ENCODE measurements at places on chromosomes 6 and 20. TPM values are rescaled to one million over a fixed set of nuclear protein-coding genes. Genes with fewer than 3 reads are reported as not detected.

Gene RAB32
- polyA plus RNA-seq, result 28.0 TPM

Gene KHDC1L
- not detected for polyA plus RNA-seq

Gene LHFPL5
- not detected for polyA plus RNA-seq

Gene IL17F
- polyA plus RNA-seq, result not detected

Gene SLC22A2
- 0.05 TPM for polyA plus RNA-seq

Gene RNF144B
- 5.6 TPM for polyA plus RNA-seq

Gene SLC24A3
- polyA plus RNA-seq, result 20.5 TPM

Gene COL9A3
- polyA plus RNA-seq, result 9.8 TPM

Gene FILIP1
- polyA plus RNA-seq, result 25.5 TPM

Gene SLC17A9
- polyA plus RNA-seq, result 3.2 TPM

Gene ENPP3
- 0.43 TPM for polyA plus RNA-seq

Gene HCK
- polyA plus RNA-seq, result 12.2 TPM

Gene MLIP
- 0.98 TPM for polyA plus RNA-seq

Gene PRL
- polyA plus RNA-seq, result not detected

Gene SRMS
- polyA plus RNA-seq, result not detected

DNA sequence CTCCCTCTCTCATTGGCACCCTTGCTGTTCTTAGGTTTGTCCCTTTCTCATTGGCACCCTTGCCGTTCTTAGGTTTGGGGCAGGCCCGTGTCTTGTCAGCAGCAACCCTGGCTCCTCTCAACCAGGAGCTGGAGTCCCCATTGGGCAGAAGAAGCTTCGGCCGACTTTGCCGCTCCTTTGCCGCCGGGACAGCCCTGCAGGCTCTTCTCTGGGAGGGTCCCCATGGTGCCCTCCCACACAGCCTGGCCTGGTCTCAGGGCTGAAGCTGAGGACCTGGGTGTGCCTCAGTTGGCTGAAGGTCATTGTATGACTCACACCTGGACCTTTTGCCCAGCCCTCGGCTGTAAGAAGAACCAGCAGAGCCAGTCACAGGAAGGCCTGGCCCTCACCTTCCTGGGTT is 59.6 kb downstream of the PPP1R14C start:
- no peak for DNase-seq

GRCh38 chr6:33075568-33076405 is at the start of gene HLA-DPB1:
HLA-DPB1 (plus strand) TSS chr6:33075990; CDS start chr6:33076042, 52 bp downstream.
- DNase-seq, result no peak

- DNase-seq, result peak; percentile 74
Measured at GRCh38 chr6:24283043-24283985, 74.5 kb downstream of the DCDC2 start.

DNA sequence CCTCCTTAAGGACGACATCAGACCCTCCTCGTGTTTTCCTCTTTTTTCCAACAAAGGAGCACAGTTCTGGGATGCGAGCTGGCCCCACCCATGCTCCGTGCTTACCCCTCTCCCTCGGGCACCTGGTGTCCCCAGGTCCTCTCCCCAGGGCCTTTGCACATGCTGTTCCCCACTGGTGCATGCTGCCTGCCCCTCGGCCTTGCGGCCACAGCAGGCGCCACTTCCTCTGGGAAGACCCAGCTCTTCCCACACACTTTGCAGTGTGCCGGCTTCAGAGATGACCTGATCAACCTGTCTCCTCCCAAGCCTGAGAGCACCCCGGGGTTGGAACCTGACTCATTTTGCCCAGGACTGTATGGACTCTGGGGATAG is 39.8 kb downstream of the GNAS-AS1 start:
- no peak for DNase-seq

- DNase-seq, result no peak
Measured at GRCh38 chr20:54056762-54057639, 13.4 kb downstream of the BCAS1 start.

DNA sequence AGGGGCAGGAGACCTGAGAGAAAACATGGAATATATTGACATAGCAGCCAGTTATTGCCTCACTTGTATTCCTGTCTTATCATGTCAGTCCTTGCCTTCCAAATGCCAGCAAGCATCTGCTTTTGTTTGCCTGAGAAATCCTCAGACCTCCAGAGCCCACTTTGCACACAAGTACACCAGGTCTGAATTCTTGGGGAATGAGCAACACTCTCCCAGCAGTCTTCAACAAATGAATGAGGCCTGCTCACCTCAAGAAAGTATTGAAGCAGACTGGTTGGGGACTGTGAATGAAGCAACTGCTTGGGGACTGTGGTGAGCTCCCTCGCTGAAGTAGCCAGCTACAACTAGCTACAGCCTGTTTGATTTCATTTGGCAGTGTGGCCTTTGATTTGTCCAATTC is 172.8 kb upstream of the SPTLC3 start:
- DNase-seq, result no peak

DNA sequence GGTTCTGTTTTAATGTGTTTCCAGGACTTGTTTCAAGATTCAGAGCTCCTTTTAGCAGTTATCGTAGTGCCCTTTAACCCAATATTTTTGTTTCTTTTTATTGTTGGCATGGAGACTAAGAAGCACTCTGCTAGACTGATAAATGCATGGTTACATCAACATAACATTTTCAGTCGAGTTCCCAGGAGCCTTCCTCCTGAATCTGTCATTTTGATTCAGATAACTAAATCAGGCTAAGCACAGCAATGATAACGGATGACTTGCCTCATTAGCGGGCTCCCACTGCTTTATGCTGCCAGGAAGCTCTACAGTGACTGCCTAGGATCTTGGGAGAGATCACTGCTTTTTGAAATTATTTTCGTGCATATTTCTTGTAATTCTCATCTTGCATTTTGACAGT is 772.8 kb upstream of the GJE1 start:
- DNase-seq, result peak; percentile 28

GRCh38 chr6:41200296-41200900 is 551 bp downstream of the TREML2 start:
- no peak for DNase-seq

- DNase-seq, result no peak
Measured at GRCh38 chr20:40638414-40638813, 50.6 kb downstream of the MAFB start.

DNA sequence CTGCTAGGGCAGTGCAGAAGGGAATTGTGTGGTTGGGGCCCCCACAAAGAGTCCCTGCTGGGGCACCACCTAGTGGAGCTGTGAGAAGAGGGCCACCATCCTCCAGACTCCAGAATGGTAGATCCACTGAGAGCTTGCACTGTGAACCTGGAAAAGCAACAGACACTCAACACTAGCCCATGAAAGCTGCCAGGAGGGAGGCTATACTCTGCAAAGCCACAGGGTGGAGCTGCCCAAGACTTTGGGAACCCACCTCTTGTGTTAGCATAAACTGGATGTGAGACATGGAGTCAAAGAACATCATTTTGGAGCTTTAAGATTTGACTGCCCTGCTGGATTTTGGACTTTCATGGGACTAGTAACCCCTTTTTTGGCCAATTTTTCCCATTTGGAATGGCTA is 328.4 kb upstream of the KHDRBS2 start:
- DNase-seq, result no peak

GRCh38 chr6:36599791-36600209 is 5.6 kb downstream of the SRSF3 start:
- DNase-seq, result no peak

DNA sequence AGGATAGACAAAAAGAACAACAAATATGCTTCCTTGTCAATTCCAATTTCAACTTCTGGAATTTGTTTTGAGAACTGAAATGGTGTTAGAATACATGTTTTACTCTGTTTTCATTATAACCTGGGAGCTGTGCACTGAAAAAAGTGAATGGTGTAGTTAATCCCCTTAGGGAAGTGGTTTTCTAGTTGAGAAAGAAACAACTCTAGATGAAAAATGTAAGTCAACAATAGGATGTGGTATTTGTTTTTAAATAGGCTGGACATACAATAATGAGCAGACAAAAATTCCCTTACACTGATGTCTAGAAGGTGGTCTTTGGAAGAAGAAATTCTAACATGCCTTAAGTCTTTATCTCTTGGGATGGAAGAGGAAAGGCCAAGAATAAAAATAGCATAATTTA is 59.9 kb upstream of the TINAG start:
- DNase-seq, result no peak

- no peak for DNase-seq
Measured at GRCh38 chr6:15434263-15434662, 188.4 kb downstream of the JARID2 start.

- no peak for DNase-seq
Measured at GRCh38 chr6:37739618-37740017, 41.9 kb upstream of the MDGA1 start.

- no peak for DNase-seq
Measured at GRCh38 chr6:125791820-125792165, 1.0 kb downstream of the NCOA7 start.

DNA sequence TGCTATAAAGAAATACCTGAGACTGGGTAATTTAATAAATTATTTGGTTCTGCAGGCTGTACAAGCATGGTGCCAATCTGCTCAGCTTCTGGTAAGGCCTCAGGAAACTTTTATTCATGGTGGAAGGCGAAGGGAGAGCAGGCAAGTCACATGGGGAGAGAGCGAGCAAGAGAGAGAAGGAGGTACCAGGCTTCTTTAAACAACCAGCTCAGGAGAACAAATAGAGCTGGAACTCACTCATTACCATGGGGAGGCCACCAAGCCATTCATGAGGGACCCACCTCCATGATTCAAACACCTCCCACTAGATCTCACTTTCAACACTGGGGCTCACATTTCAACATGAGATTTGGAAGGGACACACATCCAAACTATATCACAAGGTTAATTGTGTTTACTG is 44.9 kb upstream of the CRISP1 start:
- no peak for DNase-seq

DNA sequence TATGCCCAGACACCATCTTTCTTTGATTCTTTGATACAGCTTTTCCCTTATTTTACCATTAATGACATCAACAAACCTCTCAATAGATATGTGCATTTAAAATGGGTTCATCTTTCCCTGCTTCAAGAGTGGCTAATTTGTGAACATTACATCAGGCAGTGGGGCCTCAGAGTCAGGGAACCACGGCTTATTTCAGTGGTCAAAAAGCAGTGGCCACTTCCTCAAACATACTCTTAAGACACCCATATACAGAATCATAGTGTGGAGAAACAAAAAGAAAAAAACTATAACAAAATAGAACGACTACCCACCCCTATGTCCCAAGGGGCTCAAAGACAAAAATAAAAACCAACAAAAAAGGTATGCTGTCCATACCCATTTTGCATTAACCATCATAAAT is 12.9 kb downstream of the SALL4 start:
- no peak for DNase-seq

DNA sequence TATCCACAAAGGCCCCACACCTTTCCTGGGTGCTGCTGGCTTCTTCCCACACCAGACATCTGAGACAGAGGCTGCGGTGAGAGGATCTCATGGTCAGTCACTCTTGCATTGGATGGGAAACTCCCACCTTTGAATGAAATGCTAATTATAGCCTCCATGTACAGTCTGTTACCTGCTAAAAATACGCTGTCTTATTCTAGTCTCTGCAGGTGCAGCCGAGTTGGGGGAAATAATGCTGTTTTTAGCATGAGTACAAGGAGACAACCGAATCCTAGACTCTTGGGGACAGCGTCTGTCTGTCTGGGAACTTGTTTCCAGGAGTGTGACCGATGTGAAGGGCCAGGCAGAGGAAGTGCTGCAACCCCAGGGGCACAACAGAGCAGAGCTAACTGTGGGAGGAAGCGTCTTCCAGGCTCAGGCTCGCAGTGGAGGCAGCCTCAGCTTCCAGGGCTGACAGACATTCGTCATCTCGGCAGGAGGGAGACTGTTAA is 286.2 kb downstream of the PREX1 start:
- DNase-seq, result no peak

- DNase-seq, result no peak
Measured at GRCh38 chr6:126963077-126963809, 155.2 kb upstream of the RSPO3 start.

DNA sequence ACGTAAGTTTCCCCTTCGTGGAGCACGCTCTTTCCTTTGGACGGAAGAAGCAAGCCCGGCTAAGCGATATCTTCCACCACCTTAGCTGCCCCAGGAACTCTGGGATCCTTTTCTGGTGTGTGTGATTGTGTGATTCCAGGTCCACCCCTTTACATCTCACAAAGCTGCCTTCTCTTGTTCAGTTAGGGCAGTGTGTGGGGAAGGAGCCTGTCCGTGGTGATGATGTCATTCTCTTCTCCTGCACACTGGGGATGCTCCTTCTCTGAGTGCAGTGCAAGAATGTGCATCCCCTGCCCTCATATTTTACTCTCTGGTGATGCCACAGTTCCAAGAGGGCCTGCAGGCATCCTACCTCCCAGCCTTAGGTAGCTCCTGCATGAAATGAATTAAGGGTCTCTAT is 30.3 kb downstream of the BNIP5 start:
- DNase-seq, result no peak

- peak; percentile 87 for DNase-seq
Measured at GRCh38 chr6:28880894-28881780, 42.6 kb downstream of the TRIM27 start.

GRCh38 chr6:21846541-21847451 is 253.2 kb downstream of the SOX4 start:
- peak; percentile 32 for DNase-seq

DNA sequence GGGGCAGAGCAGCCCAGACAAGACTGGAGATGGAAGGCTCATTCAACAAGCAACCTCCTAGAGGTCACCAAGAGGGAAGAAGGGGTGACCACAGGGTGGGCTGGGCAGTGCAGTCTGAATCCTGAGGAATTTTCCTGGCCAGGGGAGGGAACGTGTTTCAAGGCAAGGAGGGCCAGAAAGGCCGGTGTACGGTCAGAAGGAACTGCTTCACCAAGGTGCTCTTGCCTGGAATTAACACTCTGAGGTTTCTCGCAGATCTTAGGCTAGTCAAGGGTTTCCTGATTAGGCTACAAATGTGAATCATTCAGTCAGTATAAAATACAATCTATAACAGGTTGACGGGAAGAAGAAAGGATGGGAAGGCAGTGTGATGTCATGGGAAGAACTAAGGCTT is 199.3 kb downstream of the LRFN2 start:
- DNase-seq, result no peak

- no peak for DNase-seq
Measured at GRCh38 chr6:74534465-74535211, 671.2 kb downstream of the COL12A1 start.

DNA sequence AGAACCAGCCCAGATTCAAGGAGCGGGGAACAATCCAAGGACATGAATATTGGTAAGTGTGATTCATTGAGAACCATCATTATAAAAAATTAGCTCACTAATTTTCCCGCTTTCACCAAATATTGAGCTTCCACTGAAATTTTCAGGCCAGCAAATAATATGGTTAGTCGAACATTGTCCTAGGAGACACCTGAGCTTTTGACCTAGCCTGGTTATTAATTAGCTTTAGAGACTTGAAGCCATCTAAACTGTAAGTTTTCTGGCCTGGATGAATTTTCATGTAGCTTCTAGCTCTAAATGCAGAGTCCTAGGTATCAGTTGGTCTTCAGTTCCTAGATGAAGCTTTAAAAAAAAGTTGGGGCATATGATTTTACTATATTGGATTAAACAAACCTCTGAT is 17.1 kb upstream of the RALGAPA2 start:
- DNase-seq, result no peak

GRCh38 chr20:38043512-38044300 is 10.2 kb downstream of the RPRD1B start:
- DNase-seq, result no peak

GRCh38 chr20:63405102-63405730 is 44.1 kb upstream of the CHRNA4 start:
- no peak for DNase-seq

- no peak for DNase-seq
Measured at GRCh38 chr6:57064809-57065208, 18.3 kb downstream of the KIAA1586 start.

Data from urinary bladder (tissue), 4 donors.